AG04450 (cell line): ENCODE measurements at places on chromosomes 4 and X.
A peak's percentile ranks its signal among the peaks of the same experiment; 100 is the strongest.

GRCh38 chr4:169337510-169337909 is 66.8 kb upstream of the SH3RF1 start:
- DNase-seq = peak; percentile 86

- DNase-seq = no peak
Measured at GRCh38 chr4:109682875-109683274, 20.4 kb downstream of the CASP6 start.

GRCh38 chr4:48898733-48899431 is 7.7 kb downstream of the OCIAD2 start:
- DNase-seq = no peak

GRCh38 chr4:84238247-84239090 is 260.6 kb downstream of the NKX6-1 start:
- no peak for DNase-seq

GRCh38 chr4:187811591-187811990 is 184.0 kb upstream of the ZFP42 start:
- no peak for DNase-seq

- DNase-seq = no peak
Measured at GRCh38 chrX:15973299-15973698, 118.7 kb upstream of the AP1S2 start.

DNA sequence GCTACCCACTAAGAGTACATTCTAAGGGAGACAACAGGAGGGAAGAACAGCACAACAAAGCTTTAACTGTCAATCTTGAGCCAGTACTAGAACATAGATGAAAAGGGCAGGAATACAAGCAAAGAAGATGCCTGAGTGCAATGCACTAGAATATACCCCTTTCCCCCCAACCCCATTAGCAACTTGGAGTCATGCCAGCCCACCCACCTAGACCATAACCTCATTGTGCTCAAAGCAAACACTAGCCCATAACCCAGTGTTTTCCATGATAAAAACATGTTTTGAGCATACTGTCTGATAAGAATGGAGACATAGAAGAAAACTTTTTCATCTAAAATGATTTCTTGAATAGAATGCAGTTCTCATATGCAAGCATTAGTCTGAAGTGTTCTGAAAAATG is 183.2 kb downstream of the RAP1GDS1 start:
- no peak for DNase-seq

- no peak for DNase-seq
Measured at GRCh38 chr4:79578606-79579005, 170.6 kb upstream of the GK2 start.
